ENCODE measurements at places on chromosomes 5 and 9.
A peak's percentile ranks its signal among the peaks of the same experiment; 100 is the strongest.

DNA sequence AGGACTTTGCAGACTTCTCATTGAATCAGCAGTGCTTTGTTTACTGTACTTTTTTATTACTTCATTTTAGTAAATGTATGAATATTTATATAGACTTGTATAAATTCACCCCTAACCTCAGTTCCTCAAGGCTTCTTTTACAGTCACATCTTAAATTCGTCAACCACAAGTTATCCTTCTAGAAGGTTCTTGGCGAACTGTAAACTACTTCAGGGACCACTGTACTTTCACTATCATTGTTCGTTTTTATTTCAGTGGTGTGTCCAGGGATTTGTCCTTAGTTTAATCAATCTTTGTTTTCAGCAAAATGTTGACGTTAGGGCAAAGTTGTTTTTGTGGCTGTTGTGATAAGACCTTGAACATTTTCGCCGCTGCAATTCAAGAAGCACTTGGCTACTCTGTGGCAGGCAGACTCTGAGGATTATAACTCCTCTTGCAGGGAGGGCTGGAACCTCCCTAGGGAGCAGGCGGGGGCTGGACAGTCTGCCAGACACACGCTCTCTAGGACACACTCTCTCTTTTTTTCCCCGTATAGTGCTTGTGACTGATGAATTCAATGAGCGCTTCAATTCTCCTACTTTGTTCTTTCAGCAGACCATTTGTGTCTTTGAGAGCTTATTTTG, 252.8 kb downstream of the FBXL7 start:
- DNase-seq = no peak

- no peak for DNase-seq
Measured at GRCh38 chr9:91771864-91772263, 178.2 kb downstream of the ROR2 start.

DNA sequence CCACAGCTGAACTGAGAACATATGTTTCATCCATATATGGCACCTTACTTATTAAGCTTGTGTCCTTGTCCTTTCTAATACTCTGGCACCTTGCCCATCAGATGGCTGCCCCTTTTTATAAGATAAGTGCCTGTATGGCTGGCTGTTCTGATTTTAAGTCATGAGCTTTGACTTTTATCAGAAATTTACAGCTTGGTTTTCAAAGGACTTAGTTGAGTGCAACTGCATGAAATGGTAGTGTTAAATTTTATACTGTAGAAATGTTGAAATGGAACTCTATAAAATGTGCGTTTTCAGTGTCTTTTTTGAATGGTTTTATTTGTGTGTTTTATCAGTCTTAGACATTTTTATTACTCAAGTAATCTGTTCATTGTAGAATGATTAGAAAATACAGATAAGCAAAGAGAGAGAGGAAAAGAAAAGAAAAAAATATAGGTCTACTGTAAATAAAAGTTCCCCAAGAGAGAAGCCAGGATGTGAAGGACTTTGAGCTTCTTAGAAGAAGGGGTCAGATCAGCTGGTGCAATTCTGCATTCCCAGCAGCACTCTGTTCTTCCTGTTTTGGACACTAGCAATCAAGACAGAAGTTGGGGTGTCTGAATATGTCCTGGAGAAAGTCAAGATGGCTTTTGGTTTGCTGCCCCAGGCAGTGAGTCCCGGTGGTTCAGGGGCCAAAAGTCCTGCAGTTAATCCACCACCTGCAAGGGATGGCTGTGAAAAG, 38.9 kb downstream of the ARHGAP26 start:
- DNase-seq = no peak

DNA sequence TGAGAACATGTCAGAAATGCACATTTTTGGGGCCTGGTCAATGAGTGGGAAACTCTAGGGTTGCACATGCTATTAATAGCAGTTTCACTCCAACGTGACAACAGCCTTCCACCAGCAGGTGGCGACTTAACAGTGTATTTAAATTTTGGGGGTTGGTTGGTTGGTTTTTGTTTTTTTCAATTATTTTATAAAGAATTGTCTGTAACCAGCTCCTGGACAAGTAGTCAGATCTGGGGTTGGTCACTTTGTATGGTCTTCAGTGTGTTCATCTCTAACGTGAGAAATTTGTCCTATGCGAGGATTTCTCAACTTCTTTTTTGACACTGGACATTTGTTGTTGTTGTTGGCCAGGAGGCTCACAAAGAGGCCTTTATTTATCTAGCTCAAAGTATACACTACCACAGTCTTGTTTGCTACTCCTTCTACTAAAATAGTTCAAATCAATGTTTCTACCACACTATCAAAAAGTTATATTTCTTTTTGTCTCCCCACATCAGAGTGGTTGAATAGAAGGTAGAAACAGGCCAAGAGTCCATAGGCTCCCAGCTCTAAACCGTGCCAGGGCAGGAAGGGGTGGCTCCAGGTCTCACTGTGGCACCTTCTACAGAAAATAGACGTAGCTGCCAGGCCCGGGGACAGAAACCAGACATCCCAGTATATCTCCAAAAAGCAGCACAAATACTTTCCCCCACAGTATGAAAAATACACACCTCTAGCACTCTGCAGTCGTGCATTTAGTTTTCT, 110.4 kb downstream of the TRPM6 start:
- DNase-seq = peak; percentile 24

DNA sequence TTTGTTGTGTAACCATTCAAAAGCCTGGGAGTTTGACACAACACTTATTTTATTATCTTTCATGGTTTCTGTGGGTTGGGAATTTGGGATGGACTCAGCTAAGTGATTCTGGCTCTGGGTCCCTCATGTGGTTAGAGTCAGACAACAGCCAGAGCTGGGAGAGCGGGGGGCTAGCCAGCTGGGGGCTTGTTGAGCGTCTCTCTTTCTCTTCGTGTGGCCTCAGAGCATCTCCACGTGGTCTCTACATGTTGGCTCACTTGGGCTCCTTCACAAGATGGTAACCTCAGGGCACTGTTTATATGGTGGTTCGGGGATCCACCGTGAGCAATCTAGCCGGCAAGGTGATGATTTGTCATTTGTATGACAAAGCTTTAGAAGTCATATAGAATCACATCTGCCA, 73.6 kb downstream of the FSTL4 start:
- DNase-seq = no peak

DNA sequence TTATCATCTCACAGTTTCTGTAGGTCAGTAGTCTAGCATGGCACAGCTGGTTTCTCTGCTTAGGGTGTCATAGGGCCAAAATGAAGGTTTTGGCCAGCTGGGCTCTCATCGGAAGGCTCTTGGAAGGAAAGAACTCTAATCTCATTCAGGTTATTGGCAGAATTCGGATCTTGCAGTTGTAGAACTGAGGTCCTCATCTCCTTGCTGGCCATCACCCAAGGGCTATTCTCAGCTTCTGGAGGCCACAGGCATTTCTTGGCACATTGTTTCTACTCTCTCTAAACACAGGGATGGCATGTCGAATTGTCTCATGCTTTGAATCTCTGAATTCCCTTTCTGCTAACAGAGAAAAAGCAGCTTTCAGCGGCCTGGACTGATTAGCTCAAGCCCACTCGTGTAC, 258.0 kb upstream of the SMARCA2 start:
- DNase-seq = no peak

GRCh38 chr5:8062521-8062920, 193.6 kb downstream of the MTRR start:
- DNase-seq = no peak

GRCh38 chr5:107486489-107486888, 184.2 kb downstream of the EFNA5 start:
- DNase-seq = no peak

GRCh38 chr9:89405826-89406225, 87.5 kb downstream of the SECISBP2 start:
- no peak for DNase-seq

DNA sequence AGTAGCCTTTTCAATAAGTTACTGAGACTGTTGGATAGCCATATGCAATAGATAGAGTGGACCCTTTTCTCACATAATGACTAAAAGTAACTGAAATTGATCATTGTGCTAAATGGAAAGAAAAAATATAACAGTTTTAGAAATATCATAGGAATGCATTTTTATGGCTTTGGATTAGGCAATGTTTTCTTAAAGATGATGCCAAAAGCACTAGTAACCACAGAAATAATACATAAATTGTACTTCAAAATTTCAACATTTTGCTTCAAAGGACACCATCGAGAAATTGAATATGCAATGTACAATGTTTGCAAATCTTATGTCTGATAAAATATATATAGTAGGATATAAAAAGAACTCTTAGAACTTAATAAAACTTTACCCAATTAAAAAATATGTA, 1267.5 kb upstream of the CDH9 start:
- DNase-seq = no peak

DNA sequence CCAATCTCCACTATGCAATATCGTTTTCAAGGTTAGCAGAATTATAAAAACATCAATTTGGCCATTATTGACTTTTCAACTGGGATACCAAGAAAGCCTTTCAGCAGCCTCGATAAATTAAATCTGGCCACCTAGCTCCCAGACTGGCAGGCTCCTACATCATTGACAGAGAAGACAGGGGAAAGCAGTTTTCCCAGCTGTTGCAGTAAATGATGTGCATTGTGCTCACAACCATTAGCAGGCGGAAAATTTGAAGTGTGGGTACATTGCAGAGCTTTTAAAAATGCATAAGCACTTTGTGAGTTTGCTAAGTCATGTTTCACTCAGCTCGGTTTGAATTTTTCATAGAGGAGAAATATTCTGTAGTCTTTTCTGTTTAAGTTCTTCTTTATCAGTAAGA, 297.9 kb downstream of the KCTD16 start:
- no peak for DNase-seq

DNA sequence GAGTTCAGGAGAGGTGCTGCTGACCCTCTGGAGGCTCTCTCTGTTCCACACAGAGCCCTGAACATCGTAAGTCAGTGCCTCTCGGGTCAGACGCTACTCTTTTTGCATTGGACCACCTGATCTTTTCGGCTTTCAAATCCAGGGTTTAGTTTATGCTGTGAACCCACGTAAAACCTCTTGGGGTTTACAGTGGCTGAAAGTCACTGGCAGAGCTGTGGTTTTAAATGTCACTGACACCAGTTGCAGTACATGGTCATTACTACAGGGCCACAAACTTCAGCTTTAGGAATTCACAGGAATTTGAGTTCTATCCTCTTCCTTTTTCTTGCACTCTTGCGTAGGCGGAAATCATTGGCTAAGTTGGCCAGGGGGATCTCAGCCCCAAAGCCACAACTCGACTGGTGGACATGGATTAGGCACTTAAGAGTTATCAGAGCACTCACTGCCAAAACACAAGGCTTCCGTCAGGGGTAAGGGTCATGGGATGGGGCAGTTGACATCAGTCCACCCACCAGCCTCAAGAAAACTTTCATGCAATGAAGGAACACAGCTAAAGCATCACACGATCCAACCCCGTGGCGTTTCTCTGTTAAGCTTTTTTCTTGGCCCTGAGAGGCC, 76.9 kb downstream of the SFXN1 start:
- DNase-seq = no peak

DNA sequence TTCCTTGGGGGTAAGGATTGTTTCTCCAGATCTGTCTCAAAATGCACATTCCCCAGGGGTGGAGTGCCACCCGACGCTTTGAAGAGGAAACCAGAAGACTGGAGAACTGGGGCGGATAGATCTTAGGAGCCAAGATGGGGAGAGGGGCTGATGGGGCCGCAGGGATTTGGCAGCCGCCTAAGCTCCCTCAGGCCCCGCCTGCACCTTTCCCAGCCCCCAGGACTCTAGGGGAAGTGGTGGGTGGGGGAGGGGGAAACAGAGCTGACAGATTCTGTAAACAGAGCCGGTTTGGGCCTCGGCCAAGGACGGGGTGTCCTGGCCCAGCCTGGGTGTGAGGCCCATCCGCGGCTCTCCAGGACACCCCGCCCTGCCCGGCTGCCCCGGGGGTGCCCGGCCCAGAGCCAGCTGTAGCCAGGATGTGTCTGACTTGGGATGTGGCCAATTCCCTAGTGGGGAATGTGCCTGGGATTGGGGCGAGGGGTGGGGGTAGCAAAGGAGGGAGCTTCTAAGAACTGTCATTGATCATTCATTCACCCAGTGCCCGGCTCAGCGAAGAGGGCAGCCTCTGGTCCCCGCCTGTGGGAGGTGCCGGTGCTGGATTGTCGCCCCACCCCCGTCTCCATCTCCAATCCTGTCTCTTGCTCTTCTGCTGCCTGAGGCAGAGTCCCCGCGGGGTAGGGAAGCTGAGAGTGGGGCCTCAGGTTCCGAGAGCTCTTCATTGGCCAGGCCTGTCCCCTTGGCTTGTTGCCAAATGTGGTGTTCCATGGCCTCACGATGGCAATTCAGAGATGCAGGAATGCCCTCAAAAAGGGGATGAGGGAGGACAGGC, 54.8 kb upstream of the CDKN2AIPNL start:
- DNase-seq = no peak

- DNase-seq = no peak
Measured at GRCh38 chr9:115606838-115607237, 488.9 kb upstream of the TNC start.

- DNase-seq = no peak
Measured at GRCh38 chr9:133119103-133119845, 1.8 kb downstream of the RALGDS start.

- DNase-seq = no peak
Measured at GRCh38 chr9:21747175-21747574, 55.3 kb upstream of the MTAP start.

DNA sequence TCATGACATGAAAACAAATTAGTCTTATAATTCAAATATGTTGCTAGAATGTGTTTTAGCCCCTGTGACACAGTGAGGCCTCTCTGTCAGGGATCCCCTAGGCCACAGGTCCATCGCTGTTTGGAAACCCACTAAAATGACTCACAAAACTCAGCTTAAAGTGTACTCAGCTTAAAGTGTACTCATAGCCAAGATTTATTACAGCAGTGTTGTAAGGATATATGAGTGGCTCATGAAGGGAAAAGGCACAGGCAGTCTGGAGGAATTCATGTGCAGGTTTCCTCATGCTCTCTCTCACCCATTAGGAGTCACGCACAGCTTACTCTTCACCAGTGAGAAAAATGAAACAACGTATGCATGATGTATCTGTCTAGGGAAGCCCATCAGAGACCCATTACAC, 24.4 kb upstream of the TGFBI start:
- no peak for DNase-seq

DNA sequence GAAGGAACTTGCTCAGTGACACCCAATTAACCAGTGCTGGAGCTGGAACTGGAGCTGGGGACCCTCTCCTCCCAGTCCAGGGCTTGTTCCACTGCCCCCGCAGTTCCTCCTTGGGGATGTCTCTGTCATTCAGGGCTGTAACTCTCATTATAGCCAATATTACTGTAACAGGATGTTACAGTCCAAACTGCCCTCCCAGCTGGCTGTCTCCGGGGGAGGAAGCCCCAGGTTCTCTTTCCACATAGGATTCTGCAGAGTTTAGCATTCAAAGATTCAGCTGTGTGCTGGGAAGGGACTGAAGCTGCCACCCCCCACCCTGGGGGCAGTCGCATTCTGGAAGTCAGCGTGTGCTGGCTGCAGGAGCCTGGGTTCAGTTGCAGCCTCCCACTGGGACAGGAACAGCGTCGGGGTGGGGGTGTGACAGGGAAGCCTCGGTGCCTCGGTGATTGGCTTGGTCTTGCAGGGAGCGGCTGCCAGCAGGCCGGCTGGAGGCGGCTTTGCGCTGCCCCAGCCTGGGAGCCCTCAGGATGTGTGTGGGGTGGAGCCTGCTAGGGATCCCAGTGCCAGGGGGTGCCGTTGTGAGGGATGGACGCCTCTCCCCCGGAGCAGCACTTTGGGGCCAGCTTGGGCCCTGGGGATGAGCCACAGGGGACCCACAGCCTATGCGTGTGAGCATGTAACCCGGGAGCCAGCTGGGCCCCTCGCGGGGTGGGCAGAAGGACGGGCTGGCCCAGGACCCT, 101.1 kb downstream of the RGS3 start:
- no peak for DNase-seq
